CD8-positive, alpha-beta memory T cell (primary cell): ENCODE measurements at places on chromosomes 12 and 14. TPM values are rescaled to one million over a fixed set of nuclear protein-coding genes. Genes with fewer than 3 reads are reported as not detected.

DNA sequence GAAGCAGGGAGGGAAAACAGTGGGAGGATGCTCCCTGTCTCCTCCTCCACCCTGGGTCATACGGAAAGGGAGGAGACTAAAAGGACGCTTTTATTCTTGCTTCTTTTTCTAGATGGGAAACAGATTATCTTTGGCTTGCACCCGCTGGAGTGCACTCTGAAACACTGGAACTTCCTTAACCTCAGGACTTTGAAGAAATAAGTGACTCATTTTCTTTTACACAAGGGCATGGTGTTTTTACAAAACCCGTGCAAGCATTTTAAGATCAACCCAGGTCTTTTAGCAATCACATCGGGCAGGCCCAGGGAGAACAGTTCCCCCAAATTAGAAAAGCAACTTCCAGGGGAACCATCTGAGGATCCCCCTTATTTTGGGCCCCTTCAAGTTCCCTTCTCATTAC lies 80.9 kb upstream of the TSPAN11 start:
- DNase-seq = no peak
- no peaks in the 10 kb centered on the region for H3K4me1 ChIP-seq
- H3K27me3 ChIP-seq = no peaks in the 10 kb centered on the region
- H3K27ac ChIP-seq = no peak overlapping the region
- no peak overlapping the region for H3K4me3 ChIP-seq
- H3K36me3 ChIP-seq = no peaks in the 10 kb centered on the region

- no peaks in the 10 kb centered on the region for H3K36me3 ChIP-seq
- no peaks in the 10 kb centered on the region for H3K4me1 ChIP-seq
- no peaks in the 10 kb centered on the region for H3K27me3 ChIP-seq
- DNase-seq = no peak
- H3K27ac ChIP-seq = no peak overlapping the region
- H3K4me3 ChIP-seq = no peak overlapping the region
These were observed 368.8 kb downstream of the ALG10 start for GRCh38 chr12:34390846-34391700.

- no peaks in the 10 kb centered on the region for H3K36me3 ChIP-seq
- no peak for DNase-seq
- peak overlapping the region; percentile 87 for H3K4me3 ChIP-seq
- H3K4me1 ChIP-seq = peaks cover 63% of the 10 kb centered on the region
These were observed 1.0 kb downstream of the FGFR1OP2 start for GRCh38 chr12:26939192-26939832.

DNA sequence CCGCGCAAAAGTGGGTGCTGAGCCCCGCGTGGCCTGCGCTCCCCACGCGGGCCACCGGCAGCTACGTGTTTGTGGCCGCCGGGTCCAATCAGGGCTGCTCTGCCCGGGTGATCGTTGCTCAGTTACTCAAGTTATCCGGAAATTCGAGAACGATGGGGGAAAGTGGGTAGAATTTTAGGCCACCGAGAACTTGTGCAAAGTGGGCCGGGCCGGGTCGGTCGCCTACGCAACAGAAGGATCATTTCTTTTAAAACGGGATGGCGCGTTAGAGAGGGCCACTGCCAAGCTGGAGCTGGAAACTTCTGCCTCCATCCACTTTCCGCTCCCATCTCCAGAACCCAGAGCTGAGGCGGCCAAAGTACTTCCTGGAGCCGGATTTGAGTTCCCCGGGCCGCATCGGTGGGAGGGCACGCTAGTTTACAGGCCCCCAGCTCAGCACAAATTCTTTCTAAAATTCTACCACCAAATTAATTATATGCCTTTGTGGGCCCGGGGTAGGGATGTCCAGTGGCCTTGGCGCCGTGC lies 3.5 kb downstream of the RFX4 start:
- H3K4me1 ChIP-seq = peaks cover 9% of the 10 kb centered on the region
- H3K4me3 ChIP-seq = no peak overlapping the region
- H3K27ac ChIP-seq = no peak overlapping the region
- no peak for DNase-seq
- H3K36me3 ChIP-seq = no peaks in the 10 kb centered on the region

- no peak overlapping the region for H3K27ac ChIP-seq
- peaks cover 3% of the 10 kb centered on the region for H3K27me3 ChIP-seq
- no peaks in the 10 kb centered on the region for H3K4me1 ChIP-seq
- DNase-seq = no peak
These were observed 52.7 kb downstream of the KCNA5 start for GRCh38 chr12:5096241-5096924.

DNA sequence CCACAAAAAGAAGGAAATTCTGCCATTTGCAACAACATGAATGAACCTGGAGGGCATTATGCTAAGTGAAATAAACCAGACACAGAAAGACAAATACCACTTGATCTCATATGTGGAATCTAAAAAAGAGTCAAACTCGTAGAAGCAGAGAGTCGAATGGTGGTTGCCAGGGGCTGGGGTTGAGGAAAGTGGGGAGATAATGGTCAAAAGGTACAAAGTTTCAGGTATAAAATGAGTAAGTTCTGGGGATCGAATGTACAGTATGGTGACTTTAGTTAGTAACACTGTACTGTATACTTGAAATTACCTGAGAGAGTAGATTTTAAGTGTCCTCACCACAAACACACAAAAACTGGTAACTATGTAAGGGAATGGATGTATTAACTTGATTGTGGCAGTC lies 129.4 kb downstream of the PPM1H start:
- no peaks in the 10 kb centered on the region for H3K27me3 ChIP-seq
- H3K27ac ChIP-seq = no peak overlapping the region
- no peak overlapping the region for H3K4me3 ChIP-seq
- no peak for DNase-seq

The BDKRB1 gene
- total RNA-seq = not detected

The TMPRSS12 gene
- total RNA-seq = not detected

The HHIPL1 gene
- total RNA-seq = not detected

- no peak overlapping the region for H3K27ac ChIP-seq
- H3K36me3 ChIP-seq = no peaks in the 10 kb centered on the region
- H3K4me1 ChIP-seq = no peaks in the 10 kb centered on the region
- no peak overlapping the region for H3K4me3 ChIP-seq
- DNase-seq = no peak
These were observed 63.8 kb upstream of the PLEKHG7 start for GRCh38 chr12:92639017-92639416.

The GAS2L3 gene
- 0.42 TPM for total RNA-seq
